Muscle of leg (tissue), 16 donors: ENCODE measurements at places on chromosomes 2 and 18. TPM values are rescaled to one million over a fixed set of nuclear protein-coding genes. Genes with fewer than 3 reads are reported as not detected.

Gene HOXD9
- 0.75 TPM for total RNA-seq

Gene ATOH8
- total RNA-seq = 15.7 TPM

Gene GAD1
- total RNA-seq = 0.35 TPM

DNA sequence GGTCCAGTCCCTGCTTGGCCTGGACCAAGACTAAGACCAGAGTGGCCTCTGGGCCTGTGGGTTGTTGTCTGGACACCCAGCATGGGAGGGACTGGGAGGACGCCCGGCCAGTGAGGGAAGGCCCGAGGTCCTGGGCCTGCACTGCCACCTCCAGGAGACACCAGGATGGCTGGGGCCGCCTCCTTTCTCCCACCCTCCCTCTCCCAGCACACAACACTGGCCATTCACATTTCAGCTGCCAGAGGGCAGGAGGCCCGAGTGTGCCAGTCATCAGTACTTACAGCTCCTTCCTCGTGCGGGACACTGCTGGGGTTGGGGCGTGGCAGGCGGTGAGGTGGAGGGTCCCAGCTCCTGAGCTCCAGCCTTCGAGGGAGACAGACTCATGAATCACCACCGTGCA, 133.5 kb downstream of the ASB1 start:
- H3K36me3 ChIP-seq = no peaks in the 10 kb centered on the region
- peaks cover 3% of the 10 kb centered on the region for H3K4me1 ChIP-seq
- peaks cover 16% of the 10 kb centered on the region for H3K27me3 ChIP-seq
- no peak overlapping the region for H3K4me3 ChIP-seq

GRCh38 chr2:170270278-170270864, 92.4 kb downstream of the MYO3B start:
- no peak for DNase-seq
- H3K27me3 ChIP-seq = no peaks in the 10 kb centered on the region
- H3K27ac ChIP-seq = no peak overlapping the region
- no peaks in the 10 kb centered on the region for H3K36me3 ChIP-seq
- no peak overlapping the region for H3K4me3 ChIP-seq

DNA sequence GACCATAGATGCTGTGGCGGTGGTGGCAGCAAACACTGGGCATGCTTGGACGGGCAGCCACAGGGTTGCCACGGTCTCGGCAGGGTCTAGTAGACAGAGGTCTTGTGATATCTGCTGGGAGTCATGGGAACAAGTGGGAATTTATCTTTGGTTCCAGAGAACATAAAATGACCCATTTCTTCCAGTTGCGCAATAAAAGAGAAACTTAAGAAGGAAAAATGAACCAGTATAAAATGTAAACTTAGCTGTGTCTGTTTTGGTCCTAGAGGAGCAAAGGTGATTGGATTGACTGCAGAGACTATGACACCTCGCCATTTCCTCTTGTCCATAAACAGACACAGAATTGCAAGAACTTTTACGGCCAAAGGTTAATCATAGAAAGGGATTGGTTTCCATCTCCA, 132.6 kb upstream of the RBBP8 start:
- H3K4me1 ChIP-seq = no peaks in the 10 kb centered on the region
- no peak overlapping the region for H3K27ac ChIP-seq
- DNase-seq = peak; percentile 21
- no peak overlapping the region for H3K4me3 ChIP-seq
- no peaks in the 10 kb centered on the region for H3K27me3 ChIP-seq
- H3K36me3 ChIP-seq = no peaks in the 10 kb centered on the region

DNA sequence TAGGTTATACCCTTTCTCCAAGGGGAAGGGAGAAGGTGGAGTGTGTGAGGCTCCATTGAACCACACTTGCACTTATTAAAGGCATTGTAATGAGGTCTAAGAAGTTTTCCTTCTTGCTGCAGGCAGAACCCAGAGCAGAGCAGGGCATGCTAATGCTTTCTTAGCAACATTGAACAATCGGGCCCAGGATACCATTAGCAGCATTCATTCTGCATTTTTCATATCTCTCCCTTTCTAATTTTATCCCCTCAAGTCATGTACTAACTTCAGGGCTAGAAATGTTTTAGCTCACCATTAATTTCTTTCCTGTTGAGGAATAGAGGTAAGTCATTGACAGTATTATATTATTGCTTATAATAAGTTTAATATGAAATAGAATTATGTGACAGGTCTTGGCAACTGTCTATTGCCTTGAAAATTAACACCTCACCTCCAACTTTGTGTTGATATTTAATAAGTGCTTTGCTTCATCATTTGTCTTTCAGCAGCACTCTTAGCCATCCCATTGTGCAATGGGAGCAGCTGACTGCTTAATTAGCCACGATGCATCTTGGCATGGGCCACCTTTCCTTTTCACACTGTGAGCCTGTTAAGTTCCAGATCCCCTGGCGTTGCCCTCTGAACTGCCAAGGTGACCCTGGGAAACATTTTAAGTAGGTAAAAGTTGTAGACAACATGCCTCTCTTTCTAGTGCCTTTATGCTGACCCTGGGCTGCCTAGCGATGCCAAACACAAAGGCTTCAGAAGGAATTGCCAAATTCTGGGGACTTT, 300.8 kb upstream of the MEX3C start:
- DNase-seq = no peak
- no peaks in the 10 kb centered on the region for H3K27me3 ChIP-seq
- no peak overlapping the region for H3K4me3 ChIP-seq
- H3K4me1 ChIP-seq = no peaks in the 10 kb centered on the region

DNA sequence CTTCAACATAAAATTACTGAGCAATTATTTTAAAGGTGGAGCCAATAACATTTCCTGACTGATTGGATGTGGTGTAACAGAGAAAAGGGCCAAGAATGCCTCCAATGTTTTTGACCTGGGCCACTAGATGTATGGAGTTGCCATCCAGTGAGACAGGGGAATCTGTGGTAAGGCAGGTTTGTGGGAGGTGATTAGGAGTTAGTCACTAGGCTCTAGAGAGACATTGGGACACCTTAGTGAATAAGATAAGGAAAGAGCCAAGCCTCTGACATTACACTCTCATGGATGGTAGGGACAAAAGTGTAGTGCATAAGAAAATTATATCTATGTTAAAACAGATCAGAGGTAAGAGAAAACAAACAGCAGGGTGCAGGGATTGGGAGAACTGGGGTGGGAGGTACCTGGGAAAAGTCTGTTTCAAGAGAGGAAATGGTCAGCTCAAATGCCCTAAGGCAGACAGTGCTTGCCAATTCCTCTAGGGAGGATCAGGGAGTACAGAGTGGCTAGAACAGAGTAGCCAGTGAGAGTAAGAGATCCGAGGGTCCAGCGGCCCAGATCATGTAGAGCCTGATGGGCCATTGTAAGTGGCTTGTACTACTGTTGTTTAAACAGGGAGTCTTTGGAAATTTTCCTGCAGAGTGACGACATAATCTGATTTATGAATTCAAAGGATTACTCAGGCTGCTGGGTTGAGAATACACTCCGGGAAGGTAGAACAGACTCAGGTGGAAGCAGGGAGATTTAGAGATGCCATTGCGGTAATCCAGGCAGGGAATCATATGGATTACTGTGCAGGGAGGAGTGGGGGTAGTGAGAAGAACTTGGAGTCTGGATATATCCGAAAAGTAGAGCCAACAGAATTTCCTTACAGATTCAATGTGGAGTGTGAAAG, 45.7 kb upstream of the CUL3 start:
- H3K4me1 ChIP-seq = no peaks in the 10 kb centered on the region
- H3K27me3 ChIP-seq = no peaks in the 10 kb centered on the region
- H3K27ac ChIP-seq = no peak overlapping the region
- no peaks in the 10 kb centered on the region for H3K36me3 ChIP-seq

GRCh38 chr18:76581261-76581660, 86.2 kb upstream of the ZNF516 start:
- peaks cover 20% of the 10 kb centered on the region for H3K27me3 ChIP-seq
- H3K36me3 ChIP-seq = no peaks in the 10 kb centered on the region
- no peak overlapping the region for H3K27ac ChIP-seq
- DNase-seq = no peak
- no peak overlapping the region for H3K4me3 ChIP-seq

DNA sequence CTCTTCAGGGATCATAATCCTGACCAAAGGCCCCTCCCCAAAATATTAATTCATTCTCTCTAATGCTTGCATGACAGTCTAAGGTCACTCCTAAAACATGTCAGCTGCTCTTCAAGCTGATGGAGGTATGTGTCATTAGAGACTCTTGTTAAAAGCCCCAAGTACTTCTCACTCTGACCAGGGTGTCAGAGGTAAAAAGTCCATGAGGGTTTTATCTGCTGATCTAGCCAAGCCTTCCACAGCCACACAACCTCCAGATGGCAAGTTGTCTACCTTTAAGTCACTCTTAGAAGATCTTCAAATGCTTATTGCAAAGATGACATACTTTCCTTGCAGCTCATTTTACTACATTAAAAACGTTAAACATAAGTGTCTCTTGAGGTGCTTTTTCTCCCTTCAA, 83.6 kb upstream of the ETAA1 start:
- no peaks in the 10 kb centered on the region for H3K36me3 ChIP-seq
- no peaks in the 10 kb centered on the region for H3K27me3 ChIP-seq
- no peak overlapping the region for H3K27ac ChIP-seq
- DNase-seq = no peak
- no peaks in the 10 kb centered on the region for H3K4me1 ChIP-seq

DNA sequence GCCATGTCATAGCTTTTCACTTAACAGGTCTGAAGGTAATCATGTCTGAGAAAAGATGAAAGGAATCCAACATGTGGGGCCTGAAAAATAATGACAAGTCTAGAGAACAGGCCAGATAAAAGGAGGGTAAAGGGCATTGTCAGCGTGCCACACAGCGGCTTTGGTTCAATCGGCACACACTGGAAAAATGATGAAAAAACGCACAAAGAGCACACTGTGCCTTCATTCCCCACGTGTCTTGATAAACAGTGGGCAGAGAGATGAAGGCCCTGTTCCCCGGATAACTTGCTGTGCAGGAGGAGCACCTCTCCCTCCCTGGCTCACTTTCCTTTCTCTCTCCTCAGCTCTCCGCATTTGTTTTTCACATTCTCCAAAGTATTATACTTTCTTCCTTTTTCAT, 766.3 kb downstream of the TDRD15 start:
- H3K36me3 ChIP-seq = no peaks in the 10 kb centered on the region
- no peak for DNase-seq
- no peaks in the 10 kb centered on the region for H3K27me3 ChIP-seq
- H3K4me3 ChIP-seq = no peak overlapping the region

- DNase-seq = peak; percentile 62
- H3K4me3 ChIP-seq = no peak overlapping the region
- H3K4me1 ChIP-seq = no peaks in the 10 kb centered on the region
- H3K27ac ChIP-seq = no peak overlapping the region
- H3K27me3 ChIP-seq = no peaks in the 10 kb centered on the region
- no peaks in the 10 kb centered on the region for H3K36me3 ChIP-seq
Measured at GRCh38 chr2:42196403-42197267, 27.5 kb downstream of the EML4 start.

- no peaks in the 10 kb centered on the region for H3K4me1 ChIP-seq
- no peaks in the 10 kb centered on the region for H3K27me3 ChIP-seq
- DNase-seq = no peak
- H3K27ac ChIP-seq = no peak overlapping the region
- no peak overlapping the region for H3K4me3 ChIP-seq
Measured at GRCh38 chr2:48173141-48173540, 266.8 kb upstream of the FBXO11 start.
